ENCODE measurements at places on chromosomes 16 and 17.

GRCh38 chr17:53607475-53607874 lies 215.3 kb upstream of the KIF2B start:
- DNase-seq: no peak

DNA sequence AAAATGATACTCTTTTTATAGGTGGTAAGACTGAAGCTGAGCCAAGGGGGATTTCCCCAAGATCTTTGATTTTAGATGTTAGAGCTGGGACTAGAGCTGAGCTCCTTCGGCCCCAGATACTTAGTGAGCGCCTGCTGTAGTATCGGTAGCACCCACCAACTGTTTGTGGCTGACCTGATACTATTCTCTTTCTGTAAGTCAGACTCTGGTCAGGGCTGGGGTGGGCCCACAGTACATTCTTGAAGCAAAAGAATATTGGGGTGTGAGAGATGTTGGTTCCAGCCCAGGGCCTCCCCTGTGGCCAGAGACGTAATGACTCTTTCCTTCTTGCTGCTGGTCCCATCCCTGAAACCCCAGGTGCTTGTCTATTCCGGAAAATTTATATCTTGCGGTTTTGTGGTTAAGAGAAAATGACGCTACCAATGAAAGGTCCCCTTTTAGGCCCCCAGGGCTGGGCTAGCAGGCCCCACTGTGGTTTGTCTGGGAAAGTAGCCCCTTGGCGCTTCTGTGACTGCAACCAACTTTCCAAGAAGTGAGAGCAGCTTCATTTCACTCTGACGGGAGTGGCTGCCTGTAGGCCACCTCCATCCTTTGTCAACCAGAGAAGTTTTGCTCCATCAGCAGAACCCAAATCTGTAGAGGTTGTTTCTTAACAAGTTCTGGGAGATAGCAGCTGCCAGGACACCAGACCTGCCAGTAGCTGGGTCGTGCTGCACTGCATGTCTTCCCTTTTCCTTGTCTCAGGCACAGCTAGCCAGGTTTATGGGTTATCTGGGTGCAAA lies 86.4 kb upstream of the LGALS9 start:
- DNase-seq: no peak

DNA sequence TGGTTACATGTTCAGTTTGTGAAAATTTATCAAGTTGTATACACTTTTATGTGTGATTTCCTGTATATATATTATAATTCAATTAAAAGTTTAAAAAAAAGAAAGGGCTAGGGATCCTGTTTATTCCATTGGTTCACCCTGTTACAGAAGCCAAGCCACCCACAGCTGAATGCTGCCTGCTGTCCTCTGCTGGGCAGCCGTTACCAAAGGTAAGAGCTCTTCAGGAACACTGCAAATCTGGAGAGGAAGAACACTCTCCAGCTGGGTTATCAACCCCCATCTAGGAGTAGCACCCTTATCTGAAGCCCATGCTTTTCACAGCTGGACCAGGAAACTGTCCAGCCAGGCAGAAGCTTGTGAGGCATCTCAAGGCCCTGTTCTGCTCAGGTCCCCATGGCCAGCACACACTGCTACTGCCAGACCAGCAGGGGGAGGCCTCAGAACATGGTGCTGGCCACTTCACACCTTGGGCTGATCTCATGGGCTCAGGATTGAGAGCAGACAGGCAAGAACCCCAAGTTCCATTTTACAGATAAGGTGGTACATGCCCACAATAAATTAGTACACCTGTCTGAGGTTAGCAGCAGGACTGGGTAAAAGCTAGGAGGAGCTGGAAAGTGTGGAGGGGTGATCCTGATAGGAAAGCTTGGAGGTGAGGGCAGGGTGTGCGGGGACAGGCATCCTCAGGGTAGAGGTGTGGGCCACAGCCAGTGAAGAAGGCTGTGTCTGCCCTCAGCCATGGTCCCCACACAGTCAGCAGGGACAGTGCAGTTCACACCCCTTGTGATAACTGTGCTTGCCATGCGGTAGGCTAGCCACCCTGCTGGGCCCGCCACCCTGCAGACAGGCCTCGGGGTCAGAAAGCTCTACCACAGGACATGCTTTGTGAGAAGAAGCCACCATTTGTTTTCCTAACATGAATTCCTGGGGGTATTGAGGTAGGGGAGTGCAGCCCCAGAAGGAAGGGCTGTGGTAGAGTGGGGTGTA lies 54.3 kb upstream of the SREBF1 start:
- DNase-seq: peak; percentile 53

DNA sequence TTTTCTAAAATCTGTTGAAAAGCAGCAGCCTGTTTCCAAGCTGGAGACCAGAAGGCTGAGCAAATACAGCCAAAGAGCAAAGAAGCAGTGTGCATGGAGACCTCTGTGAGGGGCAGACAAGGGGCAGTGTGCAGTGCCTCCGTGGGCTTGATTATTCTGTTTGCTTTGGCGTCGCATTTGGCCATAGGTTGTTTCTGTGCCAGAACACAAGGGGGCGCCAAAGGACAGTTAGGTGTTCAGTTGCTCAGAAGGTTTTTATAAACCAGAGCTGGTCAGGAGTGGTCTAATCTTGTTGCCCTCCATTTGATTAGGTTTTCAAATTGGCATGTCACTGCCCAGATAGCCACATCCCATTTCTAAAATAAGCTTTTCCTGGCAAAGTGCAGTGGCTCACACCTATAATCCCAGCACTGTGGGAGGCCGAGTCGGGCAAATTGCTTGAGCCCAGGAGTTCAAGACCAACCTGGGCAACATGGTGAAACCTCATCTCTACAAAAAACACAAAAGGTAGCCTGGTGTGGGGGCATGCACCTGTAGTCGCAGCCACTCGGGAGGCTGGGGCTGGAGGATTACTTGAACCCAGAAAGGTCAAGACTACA lies 10.6 kb downstream of the MYH3 start:
- DNase-seq: peak; percentile 61

DNA sequence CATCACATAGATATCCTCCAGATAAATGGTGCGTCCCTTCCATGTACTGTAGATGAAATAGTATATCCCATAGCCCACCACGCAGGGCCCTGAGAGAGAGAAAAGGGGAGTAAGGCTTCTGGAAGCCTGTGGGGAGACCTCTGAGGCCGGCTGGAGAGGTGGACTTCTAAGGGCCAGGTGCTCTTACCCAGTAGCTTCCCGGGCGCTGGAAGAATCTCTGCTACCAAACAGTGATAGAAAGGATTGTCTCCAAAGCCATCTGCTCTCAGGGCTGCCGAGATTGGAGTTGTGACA lies 718 bp downstream of the SAT2 start:
- no peak for DNase-seq

DNA sequence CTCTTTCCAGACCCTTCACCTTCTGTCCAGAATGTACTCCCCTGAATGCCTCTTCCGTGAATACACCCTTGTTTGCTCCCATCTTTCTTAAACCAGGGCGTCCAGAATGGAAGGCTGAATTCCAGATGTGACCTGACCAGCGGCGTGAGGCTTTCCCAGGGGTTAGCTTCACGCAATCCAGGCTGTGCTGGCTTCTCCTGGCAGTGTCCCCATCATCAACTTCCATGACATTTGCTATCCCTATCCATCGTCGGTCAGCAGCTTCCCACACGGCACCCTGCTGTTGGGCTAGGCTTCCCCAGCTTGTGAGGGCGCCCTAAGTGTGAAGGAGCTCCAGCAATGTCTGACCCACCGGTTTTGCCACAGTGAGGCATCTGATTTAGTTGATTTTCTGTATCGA lies 339.8 kb upstream of the TNRC6C start:
- no peak for DNase-seq

- no peak for DNase-seq
Observed at GRCh38 chr17:16649585-16649984, 4.1 kb downstream of the ZNF624 start.

- no peak for DNase-seq
Observed at GRCh38 chr17:37557482-37557881, 51.7 kb downstream of the SYNRG start.

- DNase-seq: no peak
Observed at GRCh38 chr17:62739645-62740388, 68.3 kb downstream of the MARCHF10 start.

- DNase-seq: no peak
Observed at GRCh38 chr16:47666434-47666833, 205.3 kb downstream of the PHKB start.

- no peak for DNase-seq
Observed at GRCh38 chr17:3885970-3886369, 6.9 kb downstream of the CAMKK1 start.

DNA sequence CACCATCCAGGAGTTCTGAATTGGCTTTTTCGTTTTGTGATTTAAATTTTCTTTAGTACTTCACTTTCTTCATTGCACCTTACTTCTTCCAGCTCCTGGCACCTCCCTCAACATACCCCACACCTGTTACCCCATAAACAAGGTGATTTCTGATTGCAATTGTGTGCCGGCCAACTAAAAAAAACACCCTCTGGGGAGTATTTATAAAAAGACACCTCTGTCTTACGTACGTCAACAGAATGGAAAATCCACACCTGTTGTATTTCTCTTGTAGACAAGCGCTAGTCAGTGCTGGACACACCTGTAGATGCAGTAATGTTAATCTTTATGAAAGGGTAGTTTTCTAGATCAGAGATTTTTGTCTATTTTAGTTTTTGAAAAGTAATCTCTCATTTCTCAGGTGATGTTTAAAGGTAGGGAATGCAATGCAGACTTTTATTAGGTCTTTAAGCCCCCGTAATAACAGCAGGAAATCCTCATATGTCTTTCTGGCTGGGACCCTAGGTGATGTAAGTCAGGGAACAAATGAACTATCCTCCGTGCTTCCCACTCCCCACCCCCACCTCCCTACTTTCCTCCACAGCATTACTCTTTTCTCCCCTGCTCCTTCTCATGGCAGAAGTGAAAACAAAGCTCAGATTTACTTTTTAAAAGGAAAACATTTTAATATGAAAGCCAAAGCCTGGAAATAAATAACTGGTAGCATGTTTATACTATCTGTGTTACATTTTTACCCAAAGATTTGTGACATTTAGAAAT lies 4.2 kb downstream of the MSI2 start:
- no peak for DNase-seq
